ENCODE measurements at places on chromosomes 6 and 20. TPM values are rescaled to one million over a fixed set of nuclear protein-coding genes. Genes with fewer than 3 reads are reported as not detected.

The MAP3K5 gene
- total RNA-seq: 0.66 TPM

The MYLK2 gene
- 0.69 TPM for total RNA-seq

The DLK2 gene
- total RNA-seq: 2.2 TPM

The DIDO1 gene
- 77.8 TPM for total RNA-seq

The TMEM217 gene
- not detected for total RNA-seq

The SLC32A1 gene
- total RNA-seq: 0.59 TPM

The CLIC5 gene
- not detected for total RNA-seq

The OR2B2 gene
- total RNA-seq: not detected

The LINC00237 gene
- total RNA-seq: not detected

The BEND3 gene
- total RNA-seq: 10.9 TPM

Measured in glutamatergic neuron (in vitro differentiated cells).